ENCODE measurements at places on chromosomes 13 and 19.
A peak's percentile ranks its signal among the peaks of the same experiment; 100 is the strongest.

- no peak for DNase-seq
Observed at GRCh38 chr19:54724142-54724541, at the start of gene KIR3DL3. Gene KIR3DL3, plus strand, starts transcription at chr19:54724442. Its CDS starts 55 bp downstream, at chr19:54724497.

GRCh38 chr13:108266321-108266990, 3.1 kb upstream of the TNFSF13B start:
- no peak for DNase-seq

GRCh38 chr13:30376426-30377311, 45.6 kb upstream of the UBE2L5 start:
- DNase-seq, result peak; percentile 78

DNA sequence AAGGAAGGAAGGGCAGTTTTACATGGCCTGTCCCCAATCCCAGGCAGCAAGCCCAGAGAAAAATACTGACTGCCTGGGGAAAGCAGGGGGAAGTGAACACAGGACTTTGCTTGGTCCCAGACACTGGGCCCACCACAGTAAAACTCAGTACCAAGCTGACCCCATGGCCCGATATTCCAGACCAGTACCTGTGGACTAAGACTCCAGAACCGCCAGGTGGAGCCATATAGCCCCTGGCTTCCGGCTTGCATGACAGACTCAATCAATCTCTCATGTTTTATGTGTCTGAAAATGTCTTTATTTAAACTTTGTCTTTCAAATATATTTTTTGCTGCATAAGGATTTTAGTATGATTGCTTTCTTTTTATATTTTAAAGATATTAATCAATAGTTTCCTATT, 767.9 kb upstream of the SLITRK6 start:
- no peak for DNase-seq

GRCh38 chr13:30880856-30881155, 25.3 kb upstream of the MEDAG start:
- DNase-seq, result no peak

DNA sequence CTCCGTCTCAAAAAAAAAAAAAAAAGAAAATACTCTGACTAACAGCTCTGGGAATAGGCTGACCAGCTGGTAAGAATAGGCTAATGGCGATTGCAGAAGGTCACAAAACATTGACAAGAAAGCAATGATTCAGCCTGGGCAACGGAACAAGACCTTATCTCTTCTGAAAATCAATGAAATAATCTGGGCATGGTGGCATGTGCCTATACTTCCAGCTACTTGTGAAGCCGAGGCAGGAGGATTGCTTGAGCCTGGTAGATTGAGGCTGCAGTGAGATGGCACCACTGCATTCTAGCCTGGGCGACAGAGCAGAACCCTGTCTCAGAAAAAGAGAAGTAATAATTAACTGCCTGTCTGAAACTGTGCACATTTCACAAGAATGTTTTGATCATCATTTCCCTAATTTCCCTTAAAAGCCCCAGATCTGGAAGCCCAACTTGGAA, 18.8 kb upstream of the MTRF1 start:
- DNase-seq, result no peak

GRCh38 chr19:43711751-43712355, 4.0 kb upstream of the IRGC start:
- no peak for DNase-seq

DNA sequence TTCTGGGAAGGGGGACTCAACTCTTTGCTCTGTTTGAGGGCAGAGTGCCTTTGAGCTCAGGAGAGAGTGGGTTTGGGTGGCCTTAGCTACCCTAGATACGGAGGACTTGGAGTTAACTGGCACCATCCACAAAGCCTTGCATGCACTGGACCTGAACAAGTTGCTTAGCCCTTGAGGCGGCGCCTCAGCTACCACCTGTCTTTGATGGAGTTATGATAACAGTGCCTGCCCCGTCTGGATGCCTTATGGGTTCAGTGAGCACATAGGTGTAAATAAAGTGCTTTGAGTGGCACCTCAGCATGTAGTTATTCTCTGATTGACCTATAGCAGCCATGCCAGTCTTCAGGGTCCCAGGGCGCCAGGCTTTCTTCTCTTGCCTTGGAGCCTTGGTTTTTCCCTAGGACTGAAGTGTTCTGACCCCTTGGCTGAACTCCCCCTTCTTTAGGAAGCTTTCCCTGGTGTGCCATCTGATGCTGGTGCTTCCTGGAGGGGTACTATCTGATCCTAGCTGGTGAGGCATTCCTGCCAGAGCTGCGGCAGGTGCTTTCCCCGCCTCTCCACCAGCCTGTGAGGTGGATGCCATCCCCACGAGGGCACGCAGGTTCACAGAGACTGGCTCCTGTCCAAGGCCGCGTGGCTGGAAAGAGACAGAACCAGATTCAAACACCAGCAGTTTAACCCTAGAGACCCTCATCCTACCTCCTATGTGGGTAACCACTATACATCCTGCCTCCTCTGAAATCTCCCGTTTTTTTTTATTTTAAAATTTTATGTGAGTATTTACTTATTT, 5.8 kb downstream of the BCKDHA start:
- DNase-seq, result no peak
